Stimulated activated CD4-positive, alpha-beta T cell treated with anti-CD3 and anti-CD28 coated beads, Interleukin-1b, Interleukin-23, amount 100 ng/mL, for 4 hours (primary cell): ENCODE measurements at places on chromosomes 2 and 18.

DNA sequence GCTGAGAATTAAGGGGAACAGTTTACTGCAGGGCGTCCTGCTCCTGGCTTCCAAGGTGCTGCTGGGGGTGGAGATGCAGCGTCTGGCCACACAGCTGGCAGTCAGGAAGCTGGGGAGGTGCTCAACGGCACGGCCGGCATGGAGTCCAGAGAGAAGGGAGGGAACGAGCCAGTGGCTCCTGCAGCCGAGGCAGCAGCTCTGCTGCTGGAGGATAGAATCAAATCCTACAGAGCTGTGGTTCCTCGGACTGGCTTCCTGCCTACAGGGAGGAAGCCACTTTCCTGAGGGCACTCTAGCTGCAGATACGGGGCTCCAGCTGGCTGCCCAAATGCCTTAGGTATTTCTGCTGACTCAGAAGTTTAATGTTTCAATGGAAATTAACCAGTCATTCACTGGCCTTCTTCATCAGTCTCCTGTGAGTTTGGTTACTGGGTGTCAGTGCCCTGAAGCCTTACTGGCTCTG is 266.3 kb downstream of the TWIST2 start:
- no peak for DNase-seq

DNA sequence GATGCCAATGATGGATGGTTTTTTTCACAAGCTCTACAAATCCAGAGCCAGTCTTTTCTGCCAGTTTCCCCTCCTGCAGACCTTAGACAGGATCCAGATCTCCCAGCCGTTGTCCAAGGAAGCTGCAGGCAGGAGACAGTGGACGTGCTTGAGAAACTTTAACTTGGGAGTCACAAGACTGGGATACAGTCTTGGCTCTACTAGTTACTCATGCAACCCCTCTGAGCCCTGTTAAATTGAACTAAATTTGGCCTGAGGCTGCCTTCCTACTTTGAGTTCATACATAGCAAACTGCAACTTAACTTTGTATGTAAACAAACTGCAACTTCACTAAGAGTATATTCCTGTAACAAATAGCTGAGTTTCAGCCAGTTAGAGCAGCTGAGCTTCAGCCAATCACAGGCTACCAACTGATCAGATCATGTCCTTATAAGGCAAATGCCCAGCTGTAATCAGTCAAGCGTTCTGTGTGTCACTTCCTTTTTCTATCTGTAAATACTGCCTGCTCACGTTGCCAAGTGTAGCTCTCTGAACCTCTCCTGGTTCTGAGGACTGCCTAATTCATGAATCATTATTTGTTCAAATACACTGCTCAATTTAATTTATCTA is 140.9 kb downstream of the CAPN13 start:
- no peak for DNase-seq

DNA sequence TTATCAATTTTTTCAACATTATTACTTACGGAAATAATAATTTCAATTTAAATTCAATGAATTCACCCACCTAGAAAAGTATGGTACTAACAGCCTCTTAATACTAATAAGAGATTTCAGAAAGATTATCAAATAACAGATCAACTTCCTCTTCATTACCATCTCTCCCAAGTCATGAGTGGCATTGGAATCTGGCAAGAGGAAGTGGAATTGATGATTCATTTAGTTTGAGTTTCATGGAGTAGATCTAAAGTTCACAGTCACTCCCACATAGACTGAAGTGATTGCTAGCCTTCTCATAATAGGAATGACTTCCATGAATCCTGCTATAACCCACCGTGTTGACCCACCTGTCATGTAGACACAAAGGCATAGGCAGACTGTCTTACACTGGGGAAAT is 77.7 kb upstream of the WDR75 start:
- DNase-seq, result no peak

DNA sequence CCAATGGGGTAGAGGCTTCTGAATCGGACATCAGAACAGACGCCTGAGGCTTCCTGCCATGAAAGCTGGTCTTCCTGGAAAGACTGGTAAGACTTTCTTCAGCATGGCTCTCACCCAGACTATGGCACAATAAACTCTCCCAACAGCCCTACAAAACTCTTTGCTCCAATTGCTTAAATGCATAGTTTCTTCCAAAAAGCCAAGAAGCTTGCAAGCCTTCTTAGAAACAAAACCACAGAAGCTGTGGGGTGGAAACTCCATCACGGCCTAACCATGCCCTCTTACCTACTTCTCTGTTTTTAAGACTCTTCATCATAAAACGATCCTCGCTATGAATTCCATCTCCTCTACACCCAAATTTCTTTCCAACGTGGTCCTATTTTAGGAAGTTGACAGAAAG is 48.2 kb downstream of the PAX8 start:
- no peak for DNase-seq

DNA sequence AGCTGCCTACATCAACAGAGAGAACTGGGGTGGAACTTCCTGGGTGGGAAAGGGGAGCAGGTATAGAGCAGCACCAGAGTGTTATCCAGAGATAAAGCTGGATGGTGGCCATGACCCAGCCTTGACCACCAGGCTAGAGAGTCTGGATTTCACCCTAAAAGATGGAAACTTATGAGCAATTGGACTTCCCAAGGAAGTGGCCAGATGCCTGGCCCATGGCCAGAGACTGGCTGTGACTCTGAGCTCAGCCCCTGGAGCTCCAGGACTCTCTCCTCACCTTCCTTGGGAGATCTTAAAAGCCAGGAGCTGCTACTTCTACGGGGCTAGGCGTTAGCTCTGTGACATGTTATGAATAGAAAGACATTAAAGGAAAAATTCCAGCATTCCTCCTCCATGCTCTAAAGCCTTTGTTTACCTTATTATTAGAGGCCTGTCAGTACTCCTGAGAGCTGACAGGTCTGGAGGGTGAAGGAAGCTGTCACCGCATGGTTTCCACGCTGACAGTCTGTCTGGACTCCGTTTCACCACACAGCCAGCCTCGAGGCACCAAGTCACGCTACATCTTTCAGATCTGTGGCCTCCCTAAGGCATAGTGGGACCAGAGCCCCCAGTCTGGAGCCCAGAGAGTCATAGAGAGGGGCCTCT is 260.0 kb upstream of the SIX2 start:
- DNase-seq, result no peak

DNA sequence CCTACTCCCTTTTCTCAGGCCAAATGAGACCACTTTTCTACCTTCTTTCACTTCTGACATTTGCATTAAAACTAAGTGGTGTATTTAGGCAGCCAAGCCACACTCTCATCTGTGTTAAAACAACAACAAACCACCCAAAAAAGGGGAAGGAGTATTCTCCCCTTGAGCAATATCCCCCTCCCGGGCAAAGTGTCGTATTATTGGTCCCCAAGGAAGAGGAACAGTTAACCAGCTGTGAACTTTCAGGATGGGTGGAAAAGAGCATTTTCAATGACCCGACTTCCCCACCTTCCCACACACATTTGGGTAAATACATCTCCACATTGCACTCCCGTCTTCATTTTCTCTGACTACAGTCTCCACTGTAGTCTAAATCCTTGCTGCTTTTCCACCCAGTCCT is 44.3 kb downstream of the FEZ2 start:
- DNase-seq, result no peak

DNA sequence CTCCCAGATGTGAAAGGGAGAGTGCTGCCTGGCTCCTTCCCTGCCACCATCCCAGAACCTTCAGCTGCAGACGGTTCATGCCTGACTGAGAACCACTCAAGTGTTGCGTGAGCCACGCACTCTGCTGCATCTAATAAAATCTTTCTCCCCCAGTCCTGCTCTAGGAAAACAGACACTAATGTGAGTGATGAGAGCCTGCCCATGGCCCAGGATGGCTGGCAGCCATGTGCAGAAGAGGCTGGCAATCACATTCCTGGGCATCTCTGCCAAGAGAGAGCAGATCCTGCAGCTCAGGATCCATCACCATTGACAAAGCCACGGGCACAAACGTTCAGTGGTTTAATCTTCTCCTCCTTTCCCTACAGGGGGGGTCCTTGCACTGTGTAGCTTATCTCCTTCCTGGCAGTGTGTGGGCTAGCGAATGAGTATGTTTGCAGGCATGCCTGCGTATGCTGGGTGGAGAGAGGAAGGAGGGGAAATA is 477.5 kb downstream of the SLC4A3 start:
- DNase-seq, result no peak

GRCh38 chr2:86648681-86649080 is 25.0 kb upstream of the RNF103 start:
- DNase-seq, result no peak

GRCh38 chr2:98749066-98749450 is 18.1 kb upstream of the MGAT4A start:
- DNase-seq, result no peak

GRCh38 chr2:101223814-101224231 is 28.9 kb upstream of the CNOT11 start:
- DNase-seq, result no peak

DNA sequence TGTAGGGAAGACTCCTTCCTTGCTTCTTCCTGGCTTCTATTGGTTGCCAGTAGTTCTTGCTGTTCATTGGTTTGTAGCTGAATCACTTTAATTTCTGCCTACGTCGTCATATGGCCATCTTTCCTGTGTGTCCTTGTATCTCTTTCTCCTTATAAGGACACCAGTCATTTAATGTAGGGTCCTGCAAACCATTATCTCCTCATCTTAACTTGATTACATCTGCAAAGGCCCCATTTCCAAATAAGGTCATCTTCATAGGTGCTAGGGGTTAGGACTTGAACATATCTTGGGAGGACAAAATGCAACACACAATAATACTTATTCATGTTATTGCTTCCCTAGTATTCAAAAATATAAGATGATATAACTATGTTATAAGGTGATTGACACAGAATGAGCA is 95.5 kb upstream of the TTC27 start:
- DNase-seq, result no peak

DNA sequence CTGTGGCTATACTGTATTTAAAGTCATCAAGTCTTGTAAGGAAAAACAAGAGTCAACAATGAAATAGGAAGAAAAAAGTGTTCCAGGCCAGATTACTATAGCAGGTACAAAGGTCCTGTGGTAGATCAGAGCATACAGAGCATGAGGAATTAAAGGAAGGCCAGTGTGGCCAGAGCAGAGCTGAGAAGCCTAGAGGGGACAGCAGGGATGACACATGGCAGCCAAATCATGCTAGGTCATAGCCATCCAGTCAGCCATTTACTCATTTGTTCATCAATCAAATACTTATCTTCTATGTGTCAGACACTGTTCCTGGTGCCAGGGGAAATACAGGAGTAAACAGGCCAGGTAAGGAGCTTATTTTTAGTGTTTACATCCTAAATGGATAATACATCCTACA is 24.3 kb downstream of the ADD2 start:
- DNase-seq, result no peak

GRCh38 chr2:26575836-26576564 is 65.2 kb downstream of the CIB4 start:
- no peak for DNase-seq

GRCh38 chr2:121368836-121369235 is 83.8 kb upstream of the TFCP2L1 start:
- no peak for DNase-seq

- DNase-seq, result no peak
Measured at GRCh38 chr2:236400594-236401360, 136.6 kb upstream of the ASB18 start.

DNA sequence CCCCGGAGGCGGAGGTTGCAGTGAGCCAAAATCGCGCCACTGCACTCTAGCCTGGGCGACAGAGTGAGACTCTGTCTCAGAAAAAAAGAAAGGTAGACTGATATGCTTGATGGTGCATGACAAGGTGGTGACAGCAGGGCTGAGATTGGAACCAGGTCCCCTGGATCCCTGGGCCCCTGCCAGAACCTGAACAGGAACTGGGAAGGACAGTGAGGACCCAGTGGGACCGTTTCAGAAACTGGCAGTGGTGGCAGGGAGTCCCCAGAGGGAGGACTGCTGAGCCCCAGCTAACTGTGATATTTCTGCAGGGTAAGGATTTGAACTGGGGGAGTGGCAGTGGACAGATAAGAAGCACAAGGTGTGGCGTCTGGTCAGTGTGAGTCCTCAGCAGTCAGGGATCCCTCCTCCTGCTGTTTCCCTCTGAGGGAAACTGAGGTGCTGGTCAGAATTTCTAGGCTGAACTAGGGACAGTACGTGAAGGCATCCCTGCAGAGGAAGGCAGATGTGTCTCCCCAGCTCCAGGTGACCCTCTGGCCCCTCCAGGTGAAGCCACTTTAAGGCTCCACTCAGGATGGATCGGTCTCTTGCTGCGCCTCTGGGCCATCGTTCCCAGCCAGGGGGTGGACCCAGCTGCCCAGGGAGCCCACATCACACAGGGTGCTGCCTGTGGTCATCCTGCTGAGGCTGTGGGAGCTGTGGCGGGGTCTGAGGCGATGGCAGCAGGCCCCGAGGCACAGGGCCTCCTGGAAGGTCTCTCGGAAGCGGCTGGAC is 5.6 kb downstream of the NMUR1 start:
- no peak for DNase-seq

GRCh38 chr18:12474146-12474545 is 66.4 kb downstream of the PRELID3A start:
- no peak for DNase-seq

DNA sequence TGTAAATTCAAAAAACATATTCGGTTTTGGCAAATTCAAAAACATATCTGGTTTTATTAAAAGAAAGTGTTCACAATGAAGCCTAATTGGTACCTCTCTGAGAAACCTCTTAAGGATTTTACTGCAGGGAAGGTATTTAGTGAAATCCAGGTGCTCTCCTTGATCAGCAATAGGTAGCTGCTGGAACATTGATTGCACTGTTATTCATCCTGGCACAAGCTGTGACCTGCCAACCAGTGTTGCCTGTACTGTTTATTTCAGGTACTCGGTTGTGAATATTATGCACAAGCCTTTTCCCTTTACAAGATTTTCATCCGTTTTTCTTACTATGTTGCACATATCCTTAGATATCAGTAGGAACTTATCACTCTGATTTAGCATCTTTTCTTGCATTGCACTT is 155.8 kb upstream of the ZEB2 start:
- no peak for DNase-seq

DNA sequence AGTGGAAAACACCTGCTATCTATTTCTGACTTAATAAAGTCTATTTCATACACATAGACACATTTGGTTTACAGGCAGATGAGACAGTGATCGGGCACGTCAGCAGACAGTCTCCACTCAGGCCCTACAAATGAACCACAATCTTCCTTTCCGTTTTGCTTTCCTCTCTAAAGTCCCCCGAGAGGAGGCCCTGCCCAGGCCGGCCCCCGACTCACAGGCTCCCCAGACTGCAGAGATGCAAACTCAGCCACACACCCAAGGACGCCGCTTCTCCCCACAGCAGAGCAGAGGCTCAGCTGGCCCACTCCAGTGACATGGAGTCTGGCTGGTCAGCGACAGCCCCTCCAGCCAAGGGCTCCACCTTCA is 9.3 kb upstream of the MTERF4 start:
- no peak for DNase-seq

GRCh38 chr2:86485103-86485502 is 43.9 kb downstream of the KDM3A start:
- no peak for DNase-seq

- no peak for DNase-seq
Measured at GRCh38 chr2:168241208-168241607, 6.2 kb downstream of the STK39 start.
